Osteoblast (primary cell): ENCODE measurements at places on chromosomes 16 and 17. TPM values are rescaled to one million over a fixed set of nuclear protein-coding genes. Genes with fewer than 3 reads are reported as not detected.

DNA sequence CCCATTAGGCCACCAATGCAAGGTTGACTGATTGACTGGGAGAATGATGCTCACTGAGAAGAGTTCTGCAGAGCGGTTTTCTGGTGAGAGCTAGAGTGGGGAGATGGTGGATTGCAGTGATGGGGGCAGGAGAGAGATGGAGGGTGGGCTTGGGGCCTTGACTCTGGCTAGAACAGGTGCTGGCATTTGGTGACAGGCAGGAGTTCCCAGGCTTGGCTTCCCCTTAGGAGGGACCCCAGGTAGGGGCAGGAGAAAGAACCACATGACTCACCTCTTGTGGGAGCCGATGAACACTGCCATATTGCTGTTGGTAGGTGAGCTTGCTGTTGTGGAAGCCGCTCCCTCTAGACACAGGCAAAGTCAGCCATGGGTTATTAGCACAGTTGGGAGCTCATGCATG lies 8.0 kb downstream of the CD300LB start:
- H3K27me3 ChIP-seq = no peaks in the 10 kb centered on the region
- H3K27ac ChIP-seq = no peak overlapping the region
- no peak for DNase-seq

Gene TBC1D3
- not detected in 2 replicates for total RNA-seq

GRCh38 chr17:20189302-20189701 lies 180.1 kb downstream of the SPECC1 start:
- peak; percentile 85 for DNase-seq
- no peak overlapping the region for H3K4me3 ChIP-seq
- H3K27me3 ChIP-seq = no peaks in the 10 kb centered on the region
- peak overlapping the region; percentile 41 for H3K27ac ChIP-seq

GRCh38 chr17:72719578-72720493 lies 372.7 kb downstream of the SLC39A11 start:
- H3K27ac ChIP-seq = peak overlapping the region; percentile 48
- H3K4me3 ChIP-seq = peak overlapping the region; percentile 49
- H3K36me3 ChIP-seq = no peaks in the 10 kb centered on the region
- H3K27me3 ChIP-seq = no peaks in the 10 kb centered on the region

DNA sequence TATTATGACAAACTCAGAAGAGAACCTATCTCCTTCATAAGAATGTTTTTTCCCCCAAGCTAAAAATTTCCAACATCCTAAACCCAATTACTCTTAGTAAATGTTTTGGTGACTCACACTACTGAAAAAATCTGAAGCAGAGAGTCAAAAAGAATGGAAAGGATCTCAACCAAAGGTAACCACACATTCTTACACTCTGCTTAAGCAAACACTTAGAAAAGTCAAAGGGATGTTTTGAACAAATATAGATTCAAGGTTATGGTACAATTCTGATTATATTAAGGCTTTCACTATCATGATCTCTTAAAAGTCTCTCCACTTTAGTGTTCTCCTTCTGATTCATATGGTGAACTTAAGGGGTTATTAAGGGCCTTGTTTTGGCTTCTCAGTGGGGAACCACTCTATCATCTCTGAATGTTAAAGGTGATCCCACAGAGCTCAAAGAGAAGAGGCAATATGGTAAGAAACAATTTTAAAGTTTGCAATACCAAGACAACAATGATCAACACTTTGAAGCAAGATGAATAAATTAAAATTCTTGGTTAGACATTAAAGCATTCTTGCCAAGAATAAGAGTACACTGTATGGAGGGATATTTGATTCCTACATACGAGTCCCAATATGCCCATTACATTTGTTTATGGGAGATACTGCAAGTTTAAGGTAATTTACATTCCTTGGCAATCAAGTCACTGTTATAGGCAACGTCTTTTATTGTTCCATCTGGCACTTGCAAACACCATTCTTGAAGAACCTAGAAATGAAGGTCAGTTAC lies 69.2 kb downstream of the CDC27 start:
- H3K36me3 ChIP-seq = peaks cover 52% of the 10 kb centered on the region
- H3K27ac ChIP-seq = peak overlapping the region; percentile 63
- H3K4me1 ChIP-seq = peaks cover 19% of the 10 kb centered on the region
- H3K4me3 ChIP-seq = no peak overlapping the region
- peak; percentile 62 for DNase-seq

DNA sequence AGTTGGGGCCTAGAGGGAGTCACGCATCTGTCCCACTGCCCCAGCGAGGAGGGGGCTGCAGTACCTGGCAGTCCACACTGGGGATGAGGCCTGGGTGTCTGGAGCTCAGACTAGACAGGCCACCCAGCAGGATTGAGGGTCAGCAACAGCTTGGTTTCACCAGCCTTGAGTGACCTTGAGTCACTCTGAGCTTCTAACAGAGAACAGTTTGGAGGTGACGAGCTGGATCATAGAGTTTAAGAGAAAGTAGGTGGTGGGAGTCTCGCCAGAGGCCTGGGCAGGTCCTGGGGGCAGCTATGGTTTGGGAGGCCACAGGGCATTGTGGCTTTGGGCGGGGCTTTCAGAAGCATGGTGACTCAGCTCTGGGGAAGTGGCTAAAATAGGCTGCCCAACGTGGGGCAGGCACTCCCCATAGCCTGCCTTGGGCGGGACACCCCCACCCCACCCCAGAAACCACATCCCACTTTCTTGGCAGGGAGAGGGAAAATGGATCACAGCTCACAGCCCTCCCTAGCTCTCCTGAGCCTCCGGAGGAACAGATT lies 20.5 kb downstream of the CDC42EP4 start:
- DNase-seq = peak; percentile 95
- peak overlapping the region; percentile 82 for H3K27ac ChIP-seq
- peaks cover 70% of the 10 kb centered on the region for H3K4me1 ChIP-seq
- H3K4me3 ChIP-seq = peak overlapping the region; percentile 54
- H3K36me3 ChIP-seq = no peaks in the 10 kb centered on the region

Gene CENPT
- total RNA-seq = 24.2 and 25.6 TPM in 2 replicates
